ENCODE measurements at places on chromosomes 2 and 18.
A peak's percentile ranks its signal among the peaks of the same experiment; 100 is the strongest.

DNA sequence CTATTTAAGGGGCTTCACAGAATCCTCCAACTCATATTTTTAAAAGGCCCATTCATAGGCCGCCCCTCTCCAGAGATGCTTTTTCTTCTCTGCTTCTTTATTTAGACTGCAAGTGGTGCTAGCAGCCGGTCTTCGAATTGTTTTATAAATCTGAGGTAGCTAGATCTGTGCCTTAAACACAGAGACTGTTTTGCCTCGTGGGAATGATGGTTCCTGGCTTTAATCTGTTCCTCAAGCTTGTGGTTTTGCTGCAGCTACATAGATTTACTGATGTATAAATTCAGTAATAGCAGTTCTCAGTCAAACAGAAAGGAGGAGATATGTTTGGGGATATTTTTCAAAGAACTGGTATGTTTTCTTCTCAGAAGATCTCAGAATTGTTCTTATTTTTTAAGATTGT, 45.3 kb downstream of the TNFRSF11A start:
- DNase-seq: no peak

- no peak for DNase-seq
Observed at GRCh38 chr2:132275396-132275795, 113.6 kb upstream of the ANKRD30BL start.

DNA sequence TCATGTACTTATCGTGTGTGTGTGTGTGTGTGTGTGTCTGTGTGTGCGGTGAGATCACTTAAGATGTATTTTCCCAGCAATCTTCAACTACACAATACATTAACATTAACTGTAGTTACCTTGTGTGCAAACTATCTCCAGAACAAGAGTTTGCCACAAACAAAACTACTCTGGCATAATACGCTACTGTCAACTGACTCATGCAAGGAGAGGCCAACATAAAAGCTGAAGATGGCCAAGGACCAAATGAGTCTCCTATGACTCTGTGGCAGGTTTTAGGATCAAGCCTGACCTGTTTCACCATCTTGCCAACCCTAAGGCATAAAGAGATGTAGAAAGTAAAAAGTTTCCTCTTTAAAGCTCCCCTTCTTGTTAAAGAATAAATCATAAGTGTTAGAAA, 20.1 kb downstream of the CYB5A start:
- DNase-seq: no peak

- DNase-seq: no peak
Observed at GRCh38 chr2:134623796-134624195, 95.0 kb downstream of the TMEM163 start.

GRCh38 chr2:237752761-237753165, 45.8 kb upstream of the RBM44 start:
- DNase-seq: no peak

DNA sequence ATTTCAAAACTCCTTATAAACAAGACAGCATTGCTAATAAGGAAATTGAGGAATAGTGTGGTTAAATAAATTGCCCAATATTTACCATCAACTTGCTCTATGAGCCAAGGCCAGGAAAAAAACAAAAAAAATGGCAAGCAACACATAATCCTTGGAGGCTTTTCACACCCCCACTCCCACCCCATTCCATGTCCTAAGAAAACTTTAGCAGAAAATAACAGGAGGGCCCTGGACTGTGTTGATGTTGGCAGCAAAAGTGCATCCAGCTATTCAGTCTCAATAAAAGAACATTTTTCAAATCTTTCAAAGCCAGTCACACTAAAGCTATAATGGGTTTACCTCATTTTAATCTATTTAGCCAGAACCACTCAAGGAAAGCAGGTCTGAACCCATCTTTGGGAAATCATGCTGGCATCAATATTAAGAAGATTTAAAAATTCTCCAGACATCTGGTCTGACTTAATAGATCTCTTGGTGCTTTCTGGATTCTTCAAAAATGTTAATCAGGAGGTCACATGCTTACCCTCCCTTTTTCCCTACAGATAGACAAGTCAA, 34.6 kb upstream of the STK17B start:
- no peak for DNase-seq

GRCh38 chr2:67499989-67500388, 102.9 kb downstream of the ETAA1 start:
- DNase-seq: no peak

DNA sequence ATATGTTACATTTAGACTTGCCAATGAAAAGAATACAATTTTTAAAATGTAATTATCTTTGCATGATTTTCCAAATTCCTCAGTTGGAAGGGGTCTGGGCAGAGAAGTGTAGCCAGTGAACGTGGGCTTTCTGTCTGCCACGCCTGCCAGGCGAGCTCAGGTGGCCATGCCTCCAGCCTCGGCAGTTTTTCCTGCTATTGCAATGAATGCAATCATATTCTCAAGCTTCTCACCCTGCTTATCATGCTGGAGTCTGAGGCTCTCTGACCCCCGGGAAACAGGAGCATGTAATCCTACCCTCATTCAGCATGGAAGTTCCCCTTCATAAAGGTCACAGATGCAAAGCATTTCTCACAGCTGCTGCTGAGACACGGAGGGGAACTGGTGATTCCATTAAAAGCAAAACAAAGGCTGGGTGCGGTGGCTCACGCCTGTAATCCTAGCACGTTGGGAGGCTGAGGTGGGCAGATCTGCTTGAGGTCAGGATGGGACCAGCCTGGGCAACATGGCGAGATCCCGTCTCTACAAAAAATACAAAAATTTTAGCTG, 154.8 kb downstream of the MBP start:
- peak; percentile 65 for DNase-seq

DNA sequence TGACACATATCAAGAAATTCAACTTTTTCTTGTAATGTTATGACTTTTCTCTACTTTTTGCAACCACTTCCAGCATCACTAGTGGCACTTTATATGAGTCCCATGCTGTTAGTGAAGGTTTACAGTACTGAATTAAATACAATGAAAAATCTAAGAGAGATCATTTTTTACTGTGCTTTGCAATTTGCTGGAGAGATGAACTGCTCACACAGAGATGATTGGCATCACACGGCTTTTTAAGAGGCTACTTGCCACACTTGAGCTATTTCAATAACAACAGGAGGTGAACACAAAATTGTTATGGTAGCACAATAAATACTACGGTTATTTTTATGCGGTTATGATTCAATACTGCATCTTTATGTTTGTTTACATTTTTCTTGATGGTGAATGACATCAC, 88.9 kb downstream of the DAW1 start:
- DNase-seq: no peak

- peak; percentile 2 for DNase-seq
Observed at GRCh38 chr2:144159240-144159639, 360.7 kb downstream of the ZEB2 start.

DNA sequence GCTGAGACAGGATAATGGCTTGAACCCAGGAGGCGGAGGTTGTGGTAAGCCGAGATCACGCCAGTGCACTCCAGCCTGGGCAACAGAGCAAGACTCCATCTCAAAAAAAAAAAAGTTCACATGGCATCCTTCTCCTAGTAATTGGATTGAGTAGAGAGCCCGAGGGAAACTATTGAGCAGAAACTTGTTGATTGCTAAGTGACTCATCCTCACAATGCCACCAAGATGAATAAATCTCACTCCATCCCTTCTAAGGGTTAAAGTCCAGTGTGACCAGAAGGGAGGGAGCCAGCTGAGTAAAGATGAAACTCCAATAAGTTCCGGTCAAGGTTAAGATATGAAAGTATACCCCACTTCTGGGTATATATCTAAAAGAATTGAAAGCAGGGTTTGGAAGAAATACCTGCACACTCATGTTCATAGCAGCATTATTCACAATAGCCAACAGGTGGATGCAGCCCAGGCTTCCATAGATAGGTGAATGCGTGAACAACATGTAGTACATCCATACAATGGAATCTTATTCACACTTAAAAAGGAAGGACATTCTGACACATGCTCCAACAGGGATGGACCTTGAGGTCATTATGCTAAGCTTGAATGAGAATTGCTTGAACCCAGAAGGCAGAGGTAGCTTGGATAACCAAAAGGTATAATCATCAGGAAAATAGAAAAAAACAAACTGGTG, 13.0 kb upstream of the FHL2 start:
- DNase-seq: no peak

GRCh38 chr2:79189465-79189864, 29.9 kb upstream of the REG3A start:
- DNase-seq: no peak

DNA sequence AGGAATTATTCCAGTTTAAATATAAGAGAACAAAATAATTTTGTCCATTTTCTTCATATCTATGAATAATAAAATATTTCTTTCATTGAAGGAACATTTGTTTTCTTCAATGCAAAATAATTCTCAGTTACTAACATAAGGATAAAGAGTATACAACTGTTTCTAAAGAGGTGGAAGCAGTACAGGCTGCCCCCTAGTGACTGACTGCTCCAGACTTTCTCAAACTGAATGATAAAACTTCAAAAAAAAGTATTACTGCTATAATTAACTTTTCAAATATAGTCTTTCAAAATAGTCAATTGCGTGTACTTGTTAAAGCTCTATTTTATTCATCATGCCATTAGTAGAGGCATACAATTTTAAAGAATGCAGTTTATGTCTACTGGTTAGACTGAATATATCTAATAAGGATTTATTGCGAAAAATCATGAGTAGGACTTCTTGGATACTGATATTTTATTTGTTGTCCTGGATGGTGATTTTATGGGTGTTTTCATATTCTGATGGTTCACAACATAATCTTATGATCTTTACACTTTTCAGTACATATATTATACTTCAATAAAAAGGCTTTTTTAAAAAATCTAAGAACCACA, 100.1 kb downstream of the WDPCP start:
- peak; percentile 51 for DNase-seq

GRCh38 chr18:41965634-41966255, 10.7 kb downstream of the PIK3C3 start:
- DNase-seq: no peak

GRCh38 chr2:220051716-220052115, 424.3 kb downstream of the SLC4A3 start:
- DNase-seq: no peak

DNA sequence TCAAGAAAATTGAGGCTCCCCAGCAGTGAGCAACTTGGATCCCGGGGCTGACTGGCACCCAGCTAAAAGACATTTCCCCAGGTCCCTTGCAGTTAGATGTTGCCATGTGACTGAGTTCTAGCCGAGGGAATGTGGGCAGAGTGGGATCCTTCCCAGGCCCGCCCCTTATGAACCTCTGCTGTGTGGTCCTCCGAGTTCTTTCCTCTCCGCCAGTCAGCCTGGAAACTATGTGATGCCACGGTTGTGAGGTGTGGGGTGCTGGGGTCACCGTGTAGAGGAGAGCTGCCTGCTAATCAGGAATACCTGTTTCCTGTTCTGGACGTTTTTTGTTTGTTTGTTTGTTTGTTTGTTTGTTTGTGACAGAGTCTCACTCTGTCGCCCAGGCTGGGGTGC, 45.5 kb downstream of the TMEM37 start:
- DNase-seq: no peak

DNA sequence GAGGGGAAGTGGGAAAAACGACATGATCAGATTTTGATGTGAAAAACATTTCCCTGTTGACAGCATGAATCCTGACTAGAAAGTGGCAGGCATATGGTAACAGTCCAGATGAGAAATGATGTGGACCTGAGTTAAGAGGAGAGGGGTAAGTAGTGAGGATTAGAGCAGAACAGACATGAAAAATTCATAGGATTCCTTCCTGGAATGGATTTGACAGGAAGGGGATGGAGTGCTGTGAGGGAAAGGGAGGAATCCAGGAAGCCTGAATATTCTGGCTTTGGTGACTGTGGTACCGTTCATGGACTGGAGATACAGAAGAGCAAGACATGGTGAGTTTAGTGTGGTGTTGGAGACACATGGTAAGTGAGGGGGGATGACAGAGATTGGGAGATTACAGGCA, 115.4 kb downstream of the TMEM131 start:
- DNase-seq: no peak

- peak; percentile 68 for DNase-seq
Observed at GRCh38 chr18:31042084-31042405, 497 bp downstream of the DSC3 start.

DNA sequence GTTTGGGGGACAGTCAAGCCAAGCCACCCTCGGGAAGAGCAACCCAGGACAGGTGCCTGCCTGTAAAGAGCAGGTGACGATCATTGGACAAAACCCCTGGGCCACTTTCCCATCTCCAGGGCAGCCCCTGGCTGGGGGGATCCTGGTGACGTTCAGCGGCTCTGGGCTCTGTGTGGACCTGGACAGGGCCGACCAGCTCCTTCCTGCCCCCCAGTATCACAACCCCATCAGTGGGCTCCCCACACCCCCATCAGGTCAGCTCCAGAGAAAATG, 57.3 kb upstream of the ASAP2 start:
- no peak for DNase-seq

GRCh38 chr18:79413025-79413424, 17.3 kb downstream of the NFATC1 start:
- DNase-seq: no peak

DNA sequence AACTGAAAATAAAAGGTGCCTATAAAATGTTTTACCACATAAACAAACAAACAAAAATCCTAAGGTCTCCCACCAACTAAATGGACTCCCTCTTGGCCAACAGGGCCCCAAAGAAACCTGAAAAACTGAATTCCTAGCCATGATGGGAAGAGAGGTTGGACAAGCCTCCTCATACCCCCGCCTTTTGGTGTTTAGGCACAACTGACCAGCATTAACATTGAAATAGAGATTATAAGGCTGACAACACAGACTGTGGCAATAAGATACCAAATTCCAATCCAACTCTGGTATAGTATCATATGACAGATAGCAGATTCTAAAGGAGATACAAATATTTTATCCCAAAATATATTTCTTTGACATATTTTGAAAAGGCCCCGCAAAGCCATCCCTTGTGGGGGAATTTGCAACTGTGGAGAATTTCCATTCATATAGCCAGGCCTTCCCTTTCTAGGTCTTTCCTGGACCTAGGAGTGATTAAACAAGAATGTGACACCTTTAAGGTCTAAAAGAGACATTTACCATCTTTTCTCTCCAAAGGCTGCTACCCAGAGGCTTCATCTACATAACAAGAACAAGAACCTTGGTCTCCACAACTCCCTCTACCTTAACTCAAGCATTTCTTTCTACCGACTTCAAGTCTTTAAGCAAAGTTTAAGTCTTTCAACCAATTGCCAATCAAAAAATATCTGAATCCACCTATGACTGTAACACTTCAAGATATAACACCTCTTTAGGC, 80.0 kb downstream of the CHN1 start:
- no peak for DNase-seq

DNA sequence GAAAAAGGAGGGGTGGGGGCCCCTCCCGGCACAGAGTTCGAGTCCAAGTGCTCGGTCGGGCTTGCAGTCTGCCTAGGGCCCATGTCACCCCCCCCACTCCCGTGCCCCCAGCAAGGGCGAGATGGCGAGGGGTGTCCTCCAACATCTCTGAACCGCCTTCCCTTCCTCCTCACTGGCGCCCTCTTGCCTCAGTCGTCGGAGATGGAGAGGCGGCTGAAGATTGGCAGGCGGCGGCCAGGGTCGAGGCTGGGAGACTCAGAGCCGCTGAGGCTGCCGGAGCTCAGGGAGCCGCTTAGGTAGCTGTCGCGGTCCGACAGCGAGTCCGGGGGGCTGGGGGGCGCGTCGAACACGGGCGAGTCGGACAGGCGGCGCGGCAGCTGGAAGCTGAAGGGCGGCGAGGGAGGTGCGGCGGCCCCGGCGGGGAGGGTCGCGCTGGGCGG, 2.3 kb downstream of the ZFP36L2 start:
- DNase-seq: peak; percentile 43

- no peak for DNase-seq
Observed at GRCh38 chr2:29052807-29053206, 21.5 kb downstream of the PCARE start.
